ENCODE measurements at places on chromosomes 11 and 22.

GRCh38 chr11:59767225-59767611, 12.0 kb downstream of the STX3 start:
- no peak for DNase-seq

DNA sequence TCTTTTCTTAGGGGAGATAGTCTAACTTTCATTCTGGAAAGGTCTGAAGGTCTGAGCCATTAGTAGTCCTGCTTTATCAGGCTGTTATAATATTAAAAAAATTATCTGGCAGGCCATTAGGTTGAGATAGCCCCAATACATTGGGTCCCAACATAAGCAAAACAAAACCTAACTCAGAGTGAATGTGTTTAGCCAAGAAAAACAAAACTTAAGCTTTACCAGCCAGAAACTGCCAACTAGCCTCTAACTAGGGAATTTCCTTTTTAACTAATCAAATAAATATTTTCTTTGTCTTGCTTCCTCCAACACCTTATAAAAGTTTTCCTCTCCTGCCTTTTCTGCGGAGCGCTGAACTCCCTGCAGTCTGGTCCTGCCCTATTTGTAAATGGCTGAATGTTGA, 1137.7 kb upstream of the CNTN5 start:
- no peak for DNase-seq

GRCh38 chr11:83523676-83524075, 237.5 kb upstream of the CCDC90B start:
- no peak for DNase-seq

- DNase-seq: no peak
Measured at GRCh38 chr22:50086526-50086925, 1.3 kb upstream of the MLC1 start.

DNA sequence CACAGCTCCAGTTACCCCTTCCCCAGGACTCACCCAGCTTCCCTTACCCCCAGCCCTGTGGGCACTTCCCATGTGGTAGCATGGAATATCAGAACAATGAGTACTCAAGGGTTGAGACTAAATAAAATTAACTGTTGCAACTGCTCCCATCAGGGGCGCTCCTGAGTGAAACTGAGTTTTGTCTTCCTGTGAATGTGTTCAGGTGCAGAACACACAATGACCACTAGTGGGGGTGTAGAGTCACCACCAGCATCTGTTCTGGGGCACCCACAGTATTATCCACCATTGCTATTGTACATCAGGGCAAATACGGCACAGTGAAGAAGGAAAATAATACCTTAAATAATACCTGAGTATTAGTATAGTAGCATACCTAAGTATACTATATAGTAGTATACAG, 689.7 kb downstream of the TBC1D22A start:
- DNase-seq: no peak

DNA sequence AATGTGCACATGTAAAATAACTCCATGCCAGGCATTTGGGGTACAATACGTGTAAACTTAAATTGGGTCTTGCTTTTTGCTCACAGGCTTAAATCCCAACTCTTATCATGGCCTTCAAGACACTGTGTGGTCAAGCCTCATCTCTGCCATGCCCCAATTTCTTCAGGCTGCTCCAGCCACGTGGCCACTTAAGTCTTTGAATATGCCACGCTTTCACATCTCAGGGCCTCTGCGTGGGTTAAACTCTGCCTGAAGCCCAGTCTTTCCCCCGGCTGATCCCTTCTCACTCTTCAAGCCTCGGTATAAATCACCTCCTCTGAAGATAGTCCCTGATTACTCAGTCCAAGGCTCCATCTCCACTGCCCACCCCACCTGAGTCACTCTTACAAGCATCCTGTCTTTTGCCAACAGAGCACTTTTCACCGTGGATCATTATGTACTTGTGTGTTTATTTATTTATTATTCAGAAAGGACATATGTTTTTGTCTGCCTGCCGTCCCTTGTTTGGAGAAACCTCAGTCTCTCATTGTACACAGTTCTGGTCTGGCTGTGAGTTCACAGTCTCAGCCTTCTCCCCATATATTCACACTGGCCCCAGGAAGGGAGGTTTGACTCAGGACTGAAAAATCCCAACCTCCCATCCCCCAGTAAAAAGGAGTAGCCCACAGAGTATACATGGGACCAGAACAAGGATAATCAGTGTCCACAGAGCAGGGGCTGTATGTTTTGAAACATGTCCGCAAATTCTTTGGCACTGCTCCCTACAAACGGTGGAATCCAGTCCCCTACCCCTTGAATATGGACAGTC, 344.7 kb downstream of the MN1 start:
- no peak for DNase-seq

DNA sequence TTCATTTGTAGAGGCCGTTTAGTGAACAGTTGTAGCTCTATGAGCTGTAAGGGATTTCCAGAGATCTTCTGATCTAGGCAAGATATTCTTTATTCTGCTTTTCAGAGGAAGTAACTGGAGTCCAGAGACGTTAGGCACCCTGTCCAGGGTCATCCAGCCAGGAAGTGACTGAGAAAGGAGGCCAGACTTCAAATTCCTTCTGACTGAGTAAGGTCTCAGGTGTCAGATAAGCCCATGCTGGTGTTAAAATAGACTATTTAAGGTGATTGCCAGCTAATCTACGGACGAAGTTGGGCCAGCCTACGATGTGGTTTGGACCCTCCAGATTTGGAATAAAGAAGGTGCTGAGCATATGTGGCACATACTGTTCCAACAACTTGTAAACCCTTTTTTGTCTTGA, 54.6 kb downstream of the GRIK4 start:
- DNase-seq: no peak

DNA sequence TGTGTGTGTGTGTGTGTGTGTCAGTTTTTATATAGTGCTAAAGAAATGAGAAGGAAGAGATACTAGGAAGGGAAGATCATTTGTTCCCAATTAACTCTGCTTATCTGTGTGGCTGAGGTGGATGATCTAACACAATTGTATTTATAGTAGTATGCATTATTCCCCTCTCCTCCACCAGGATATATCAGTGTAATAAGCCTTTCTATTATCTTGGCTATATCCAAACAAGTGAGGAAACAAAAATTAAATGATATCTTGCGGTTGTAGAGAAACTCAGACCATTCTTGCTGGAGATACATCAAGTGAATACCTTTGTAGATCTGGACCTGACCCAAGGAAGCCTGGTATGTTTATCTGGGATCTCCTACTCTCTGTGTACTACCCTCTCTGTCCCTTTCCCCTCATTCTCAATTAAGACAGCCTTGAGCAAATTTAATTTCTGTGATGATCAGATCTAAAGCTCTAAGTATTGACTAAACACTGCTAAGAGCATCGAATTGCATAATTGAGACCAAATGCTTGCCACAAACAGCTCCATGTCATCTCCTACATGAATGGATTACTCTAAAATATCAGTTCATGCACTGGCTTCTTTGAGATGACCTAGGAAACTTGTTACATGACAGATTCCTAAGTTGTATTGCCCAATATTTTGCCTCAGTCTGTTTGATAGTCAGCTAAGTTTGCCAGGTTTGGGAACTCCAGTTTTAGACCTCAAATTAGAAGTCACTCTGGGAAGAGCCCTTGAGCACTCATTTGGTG, 185.3 kb upstream of the CTSC start:
- no peak for DNase-seq

DNA sequence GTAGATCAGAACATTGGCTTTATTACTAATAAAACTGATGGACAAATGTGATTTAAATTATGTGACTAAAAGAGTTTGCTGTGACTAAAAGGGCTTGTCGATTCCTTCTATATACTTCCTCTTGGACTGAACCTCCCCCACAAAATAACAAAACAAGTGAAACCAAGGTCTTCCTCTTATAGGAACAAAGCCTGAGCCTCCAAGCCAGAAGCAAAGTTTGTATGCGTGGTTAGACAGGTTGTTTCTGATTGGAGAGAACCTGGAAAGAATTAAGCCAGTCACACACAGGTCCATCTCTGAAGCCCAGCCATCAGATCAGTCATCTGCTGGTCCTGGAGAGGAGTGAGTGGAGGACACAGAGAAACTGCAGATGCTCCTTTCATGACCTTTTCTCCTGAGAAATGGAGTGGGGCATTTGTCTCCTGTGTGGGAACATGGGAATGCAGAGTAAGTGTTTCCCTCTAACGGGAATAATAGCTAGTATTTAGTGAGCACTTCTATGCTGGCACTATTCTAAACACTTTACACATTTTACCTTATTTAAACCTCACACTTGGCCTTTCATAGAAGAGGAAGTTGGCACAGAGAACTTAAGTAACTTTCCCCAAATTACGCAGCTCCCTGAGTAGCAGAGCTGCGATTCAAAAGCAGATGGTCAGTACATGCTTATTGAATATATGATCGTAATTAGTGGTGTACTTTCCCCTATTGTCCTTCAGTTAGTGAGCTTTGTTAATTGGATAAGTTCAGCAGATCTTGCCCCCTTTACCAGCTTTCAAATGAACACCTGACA, 77.1 kb downstream of the UVRAG start:
- no peak for DNase-seq

- DNase-seq: no peak
Measured at GRCh38 chr22:21669026-21669425, 3.2 kb downstream of the PPIL2 start.

GRCh38 chr11:67433536-67434394, 3.7 kb downstream of the PTPRCAP start:
- DNase-seq: no peak

All from stimulated activated CD8-positive, alpha-beta memory T cell treated with anti-CD3 and anti-CD28 coated beads, Interleukin-15, amount 100 ng/mL, for 4 hours (primary cell).